ENCODE measurements at places on chromosomes 2 and 18. TPM values are rescaled to one million over a fixed set of nuclear protein-coding genes. Genes with fewer than 3 reads are reported as not detected.

CHPF gene
- total RNA-seq, result 0.35 TPM

DNA sequence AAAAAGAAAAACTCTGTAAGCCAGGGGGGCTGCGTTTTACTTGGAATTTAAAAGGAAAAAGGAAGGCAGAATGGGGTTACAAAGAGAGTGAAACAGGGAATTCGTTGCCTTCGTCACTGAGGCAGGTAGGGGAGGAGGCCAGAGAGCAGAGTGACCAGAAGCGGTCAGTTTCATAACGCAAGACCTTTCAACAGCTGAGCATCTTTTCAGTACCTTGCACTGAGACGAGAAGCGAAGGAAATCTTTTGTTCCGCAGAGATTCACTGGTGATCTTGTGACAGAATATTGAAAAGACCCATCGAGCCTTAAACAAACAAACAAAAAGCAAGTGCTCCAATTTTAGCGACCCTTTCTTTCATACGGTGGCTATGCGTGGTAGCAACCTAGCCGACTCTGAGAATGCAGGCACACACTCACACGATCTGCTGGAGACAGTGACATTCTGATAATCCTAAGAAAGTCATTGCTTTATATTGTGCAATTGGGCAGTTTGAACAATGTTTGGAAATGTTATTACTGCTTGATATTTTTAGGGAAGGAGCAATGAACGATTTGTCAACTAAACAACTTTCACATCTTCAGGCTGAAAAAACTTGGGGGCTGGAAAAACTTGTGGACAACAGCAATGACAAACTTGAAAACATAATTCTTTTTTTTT, 93.8 kb upstream of the ODC1 start:
- no peak for DNase-seq

DNA sequence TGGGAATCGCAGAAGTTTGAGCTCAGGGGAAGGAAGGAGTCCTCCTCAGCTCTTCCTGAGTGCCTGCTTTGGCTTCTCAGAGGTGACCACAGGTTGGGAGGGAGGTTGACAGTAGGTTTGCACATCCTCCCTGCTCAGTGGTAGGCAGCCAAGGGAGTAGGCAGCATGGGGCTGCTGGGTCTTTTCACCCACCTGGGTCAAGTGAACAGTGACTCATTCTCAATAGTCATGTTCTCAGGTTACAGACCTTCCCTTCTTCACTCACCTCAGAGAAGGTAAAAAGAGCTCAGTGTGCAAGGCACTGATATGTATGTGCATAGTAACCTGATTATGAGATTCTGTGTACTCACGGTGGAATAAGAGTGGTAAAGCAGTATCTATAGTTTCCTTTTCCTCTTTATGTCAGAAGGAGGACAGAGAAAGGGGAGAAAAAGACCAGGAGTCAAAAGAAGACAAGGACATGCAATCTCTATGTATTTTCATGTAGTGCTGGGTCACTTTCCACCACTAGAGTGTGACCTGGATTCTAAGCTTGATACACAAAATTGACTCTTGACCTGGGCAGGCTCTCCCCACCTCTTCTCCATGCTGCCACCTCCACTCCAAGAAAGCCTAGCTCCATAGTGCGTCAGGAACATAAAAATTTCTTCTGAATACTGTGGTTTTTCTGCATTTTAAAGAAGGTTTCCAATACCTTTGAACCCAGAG, 36.5 kb upstream of the ASNSD1 start:
- no peak for DNase-seq

- DNase-seq, result no peak
Measured at GRCh38 chr2:41924024-41924423, 123.8 kb upstream of the PKDCC start.

GRCh38 chr2:16069933-16070647, 129.7 kb downstream of the MYCN start:
- DNase-seq, result no peak

DNA sequence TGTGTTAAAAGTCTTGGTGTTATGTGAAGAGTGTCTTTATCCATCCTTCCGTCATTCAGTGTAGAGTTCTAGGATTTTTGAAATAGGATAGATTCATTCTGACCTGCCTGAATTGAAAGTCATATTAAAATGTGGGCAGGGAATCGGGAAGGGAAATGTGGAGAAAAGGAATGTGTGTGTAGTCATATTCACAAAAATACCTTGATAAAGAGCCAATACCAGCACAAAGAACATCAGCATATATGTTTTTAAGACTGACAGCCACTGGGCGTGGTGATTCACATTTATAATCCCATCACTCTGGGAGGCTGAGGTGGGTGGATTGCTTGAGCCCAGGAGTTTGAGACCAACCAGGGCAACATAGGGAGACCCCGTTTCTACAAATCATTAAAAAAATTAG, 188.1 kb downstream of the CAMKMT start:
- no peak for DNase-seq
